ENCODE measurements at places on chromosomes 1 and 21. TPM values are rescaled to one million over a fixed set of nuclear protein-coding genes. Genes with fewer than 3 reads are reported as not detected.

SAMD13 gene
- 0.18 TPM for total RNA-seq

PPM1J gene
- 0.55 TPM for total RNA-seq

SSR2 gene
- 610 TPM for total RNA-seq

KRTAP10-2 gene
- not detected for total RNA-seq

WNT2B gene
- 4.1 TPM for total RNA-seq

GTF2B gene
- 43.8 TPM for total RNA-seq

TPTE gene
- total RNA-seq: not detected

RER1 gene
- total RNA-seq: 79.4 TPM

TRIM33 gene
- total RNA-seq: 17.1 TPM

FAM151A gene
- total RNA-seq: not detected

DPH5 gene
- 35.7 TPM for total RNA-seq

SYNJ1 gene
- total RNA-seq: 2.8 TPM

SLC16A4 gene
- total RNA-seq: 91.4 TPM

ANGPTL3 gene
- total RNA-seq: not detected

OLIG2 gene
- not detected for total RNA-seq

SYDE2 gene
- total RNA-seq: 39.8 TPM

FCGR3B gene
- not detected for total RNA-seq

HIVEP3 gene
- total RNA-seq: 0.71 TPM

FAM78B gene
- 0.28 TPM for total RNA-seq
